ENCODE measurements at places on chromosomes 16 and 17. TPM values are rescaled to one million over a fixed set of nuclear protein-coding genes. Genes with fewer than 3 reads are reported as not detected.

SLC39A11 gene
- total RNA-seq: 17.7 TPM

DNA sequence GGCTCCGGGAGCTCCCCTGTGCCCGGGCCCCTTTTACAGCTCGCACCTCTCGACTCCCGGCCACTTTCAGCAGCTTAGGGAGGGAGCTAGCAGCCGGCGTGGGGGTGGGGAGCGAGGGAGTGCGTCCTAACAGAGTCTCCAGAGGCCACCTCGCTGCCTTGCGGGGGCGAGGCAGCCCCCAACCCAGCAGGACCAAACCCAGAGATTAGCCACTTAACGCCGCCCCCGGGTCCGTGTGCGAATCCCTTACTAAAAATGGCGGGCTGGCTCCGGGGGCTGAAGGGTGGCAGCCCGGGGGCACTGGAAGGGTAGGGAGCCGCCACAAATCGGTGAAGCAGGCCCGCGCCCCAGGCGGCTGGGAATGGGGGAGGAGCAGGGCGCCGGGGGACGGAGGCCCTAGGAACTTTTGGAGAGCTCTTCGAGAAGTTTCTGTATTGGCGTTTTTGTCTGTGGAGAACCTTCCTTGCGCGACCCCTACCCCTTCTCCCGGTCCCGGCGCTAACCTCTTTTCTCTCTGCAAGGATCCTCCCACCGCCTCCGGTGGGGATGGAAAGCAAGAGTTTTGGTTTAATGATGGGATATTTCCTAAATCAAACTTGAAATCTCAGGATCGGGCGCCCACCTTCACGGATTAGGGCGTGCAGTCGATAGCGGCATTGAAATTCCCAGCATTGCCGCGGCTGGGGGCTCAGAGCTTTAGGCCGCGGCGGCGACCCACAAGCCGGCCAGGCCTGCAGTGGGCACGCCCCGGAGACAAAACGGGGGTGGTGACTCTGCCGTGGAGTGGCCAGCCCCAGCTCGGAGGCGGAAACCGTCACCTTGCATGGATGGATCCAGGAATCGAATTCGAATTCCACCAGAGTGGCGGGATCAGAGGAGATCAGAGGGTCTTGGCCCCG lies 793 bp upstream of the IRX3 start:
- no peak for DNase-seq

DNA sequence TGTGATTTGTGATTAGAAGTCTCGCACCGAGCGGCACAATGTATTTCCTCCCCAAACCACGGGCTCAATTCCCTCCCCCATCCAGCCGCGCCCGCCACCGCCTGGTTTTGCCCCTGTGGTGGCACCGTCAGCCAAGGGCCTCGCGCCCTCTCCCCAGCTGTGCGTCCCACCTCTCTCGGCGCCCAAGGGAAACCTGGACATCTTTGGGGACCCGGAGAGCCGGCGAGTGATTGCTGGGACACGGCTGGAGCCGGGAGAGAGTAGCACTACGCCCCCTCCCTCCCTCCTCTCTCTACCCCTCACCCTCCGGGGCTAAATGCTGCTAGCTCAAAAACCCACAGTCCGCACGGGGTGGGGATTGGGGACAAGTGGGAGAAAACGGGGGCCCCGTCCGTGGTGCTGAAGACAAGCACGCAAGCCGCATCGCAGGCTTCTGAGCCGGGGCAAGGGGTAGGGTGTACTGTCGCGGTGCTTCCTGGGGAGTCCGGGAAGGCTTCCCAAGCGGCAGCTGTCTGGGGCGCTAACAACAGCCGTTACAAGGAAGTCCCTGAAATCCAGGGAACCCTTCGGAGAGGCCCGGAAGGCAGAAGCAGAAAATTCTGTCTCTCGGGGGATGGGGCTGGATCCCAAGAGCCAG lies 1.4 kb downstream of the CBLN1 start:
- DNase-seq: no peak

DNA sequence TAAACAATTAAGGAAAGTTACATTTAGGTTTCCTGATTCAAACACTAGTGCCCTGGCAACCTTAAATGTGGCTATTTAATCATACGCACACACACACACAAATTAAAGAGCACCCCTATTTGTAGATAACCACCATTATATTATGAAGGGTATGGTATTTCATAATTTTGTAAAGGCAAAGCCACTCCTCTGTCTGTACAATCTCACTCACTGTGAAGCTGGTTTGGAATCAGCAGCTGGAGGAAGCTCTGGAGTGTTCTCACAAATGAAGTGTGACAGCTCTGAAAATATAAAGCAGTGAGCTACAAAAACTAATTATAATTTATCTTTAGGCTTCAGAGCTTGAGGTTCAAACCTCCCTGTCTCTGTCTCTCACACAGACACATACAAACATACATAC lies 57.9 kb upstream of the KCNJ16 start:
- DNase-seq: no peak

DNA sequence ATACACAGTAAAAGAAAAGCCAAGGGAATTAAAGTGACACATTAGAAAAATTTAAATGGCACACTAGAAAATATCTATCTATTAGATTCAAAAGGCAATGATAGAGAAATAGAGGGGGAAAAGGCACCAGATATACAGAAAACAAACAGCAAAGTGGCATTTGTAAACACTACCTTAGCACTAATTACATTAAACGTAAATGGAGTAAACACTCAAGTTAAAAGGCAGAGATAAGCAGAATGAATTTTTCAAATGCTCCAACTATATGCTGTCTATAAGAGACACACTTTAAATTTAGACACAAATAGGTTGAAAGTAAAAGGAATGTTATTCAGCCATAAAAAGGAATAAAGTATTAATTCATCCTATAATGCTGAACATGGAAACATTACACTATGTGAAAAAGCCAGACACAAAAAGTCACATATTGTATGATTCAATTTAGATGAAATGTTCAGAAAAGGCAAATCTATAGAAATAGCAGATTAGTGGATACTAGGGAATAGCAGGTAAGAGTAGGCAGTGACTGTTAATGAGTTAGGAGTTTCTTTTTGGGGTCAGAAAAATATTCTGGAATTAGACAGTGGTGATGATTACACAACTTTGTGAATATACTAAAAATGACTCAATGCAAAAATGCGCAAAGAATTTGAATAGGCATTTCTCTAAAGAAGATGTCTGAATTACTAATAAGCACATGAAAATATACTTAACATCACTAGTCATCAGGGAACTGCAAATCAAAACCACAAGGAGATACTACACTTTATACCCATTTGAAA lies 92.4 kb downstream of the BRIP1 start:
- no peak for DNase-seq

SPN gene
- not detected for total RNA-seq

DNA sequence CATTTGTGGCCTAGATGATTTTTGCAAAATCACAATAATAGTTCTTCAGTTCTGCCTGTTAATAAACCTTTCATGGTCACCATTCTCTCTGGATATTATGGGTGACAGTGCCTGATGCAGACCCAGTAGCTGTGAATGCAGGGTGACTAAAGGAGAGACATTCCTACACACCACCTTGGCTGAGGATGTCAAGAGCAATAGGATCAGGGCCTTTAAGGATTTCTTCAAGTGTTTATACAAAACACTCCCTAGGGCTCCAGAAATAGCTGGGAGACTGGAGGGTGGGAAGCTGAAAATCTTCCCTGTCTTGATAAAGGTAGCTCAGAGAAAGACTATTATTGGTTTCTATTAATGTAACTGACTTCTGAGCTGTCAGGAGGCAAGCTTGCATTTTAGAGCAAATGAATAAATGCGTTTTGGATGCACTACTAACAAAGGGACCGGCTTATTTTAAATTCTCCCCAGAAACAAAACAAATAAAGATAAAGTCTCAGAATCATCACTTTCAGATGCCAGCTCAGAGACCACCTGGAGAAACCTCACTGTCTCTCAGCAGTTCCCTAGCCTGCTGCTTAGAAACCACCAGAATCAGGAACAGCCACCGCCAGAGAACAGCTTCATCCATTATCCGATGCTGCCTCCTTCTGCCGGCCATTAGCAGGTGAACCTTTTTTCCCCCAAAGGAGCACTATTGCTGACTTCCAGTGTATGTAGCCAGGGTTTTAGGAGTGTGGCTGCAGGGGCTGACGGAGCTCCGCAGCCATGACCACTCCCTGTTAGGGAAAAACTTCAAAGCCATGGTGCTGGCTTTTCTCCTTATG lies 171.4 kb upstream of the DYNLRB2 start:
- DNase-seq: no peak

GRCh38 chr16:23893986-23894385 lies 58.2 kb downstream of the PRKCB start:
- DNase-seq: no peak

- DNase-seq: no peak
Observed at GRCh38 chr17:37664214-37664613, 21.0 kb upstream of the DDX52 start.

GRCh38 chr17:44522883-44523671 lies 19.9 kb upstream of the GPATCH8 start:
- peak; percentile 45 for DNase-seq

GRCh38 chr17:38334480-38335364 lies 9.0 kb downstream of the GPR179 start:
- DNase-seq: no peak

HBA2 gene
- not detected for total RNA-seq

NLRC3 gene
- total RNA-seq: 7.6 TPM

KRTAP4-8 gene
- total RNA-seq: not detected

EVI2A gene
- 1.2 TPM for total RNA-seq

DNA sequence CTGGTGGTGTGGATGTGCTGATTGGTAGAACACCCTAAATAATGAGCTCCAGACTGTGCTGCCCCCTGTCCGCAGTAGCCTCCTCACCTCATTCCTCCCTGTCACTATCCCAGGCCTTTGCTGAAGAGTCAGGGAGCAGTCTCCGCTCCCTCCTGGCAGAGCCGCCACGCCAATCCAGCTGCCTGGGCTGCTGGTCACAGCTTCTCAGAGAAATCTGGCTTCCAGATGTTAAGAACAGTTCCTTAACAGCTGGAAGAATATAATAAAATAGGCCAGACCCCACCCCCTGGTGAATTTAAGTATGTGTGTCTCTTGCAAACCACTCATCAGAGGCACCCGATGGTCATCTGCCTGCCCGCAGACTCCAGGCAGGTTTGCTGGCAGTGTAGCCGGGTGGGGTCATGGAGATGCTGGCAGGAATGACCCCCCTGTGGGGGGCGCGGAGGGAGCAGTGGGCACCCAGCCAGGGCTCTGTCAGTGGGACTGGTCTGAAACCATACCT lies 161.0 kb downstream of the CCDC182 start:
- DNase-seq: no peak

DNA sequence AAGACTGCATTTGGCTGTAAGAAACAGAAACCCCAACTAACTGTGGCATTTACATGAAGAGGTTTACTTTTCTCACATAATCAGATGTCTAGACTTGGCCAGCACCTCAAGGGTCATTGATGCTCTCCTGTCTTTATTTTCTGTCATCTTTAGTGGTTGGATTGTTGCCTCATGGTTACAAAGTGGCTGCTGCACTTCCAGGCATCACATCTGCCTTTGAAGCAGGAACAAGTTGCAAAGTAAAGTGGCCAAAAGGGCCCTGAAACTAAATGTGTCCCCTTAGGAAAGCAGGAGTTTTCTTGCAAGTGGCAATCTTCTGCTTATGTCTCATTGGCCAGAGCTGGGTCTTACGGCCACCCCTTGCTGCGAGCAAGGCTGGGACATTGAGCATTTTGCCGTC lies 26.5 kb upstream of the STH start:
- no peak for DNase-seq

- DNase-seq: no peak
Observed at GRCh38 chr17:15309793-15310192, 31.6 kb downstream of the TEKT3 start.

GRCh38 chr17:76262732-76263344 lies 2.3 kb upstream of the UBALD2 start:
- DNase-seq: no peak

DNA sequence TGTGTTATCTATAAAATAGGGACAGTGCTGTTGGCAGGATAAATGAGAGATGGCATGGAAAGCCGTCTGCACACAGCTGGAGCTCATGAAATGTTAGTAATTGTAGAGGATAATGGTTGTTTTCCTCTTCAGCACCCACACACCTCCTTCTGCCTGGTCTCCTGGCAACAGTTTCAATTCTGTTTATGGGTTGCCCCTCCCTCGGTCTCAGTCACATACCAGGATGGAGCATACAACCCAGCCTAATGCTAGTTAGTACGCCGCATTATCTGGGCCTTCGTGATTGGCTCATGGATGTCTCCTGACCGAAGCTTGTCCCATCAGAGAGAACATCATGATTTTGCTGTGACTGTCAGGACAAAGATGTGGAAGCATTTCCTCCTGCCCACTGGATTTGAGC lies 126.2 kb upstream of the WSCD1 start:
- no peak for DNase-seq

GRCh38 chr17:27155866-27156265 lies 138.0 kb upstream of the WSB1 start:
- DNase-seq: no peak
